ENCODE measurements at places on chromosomes 4 and X.

DNA sequence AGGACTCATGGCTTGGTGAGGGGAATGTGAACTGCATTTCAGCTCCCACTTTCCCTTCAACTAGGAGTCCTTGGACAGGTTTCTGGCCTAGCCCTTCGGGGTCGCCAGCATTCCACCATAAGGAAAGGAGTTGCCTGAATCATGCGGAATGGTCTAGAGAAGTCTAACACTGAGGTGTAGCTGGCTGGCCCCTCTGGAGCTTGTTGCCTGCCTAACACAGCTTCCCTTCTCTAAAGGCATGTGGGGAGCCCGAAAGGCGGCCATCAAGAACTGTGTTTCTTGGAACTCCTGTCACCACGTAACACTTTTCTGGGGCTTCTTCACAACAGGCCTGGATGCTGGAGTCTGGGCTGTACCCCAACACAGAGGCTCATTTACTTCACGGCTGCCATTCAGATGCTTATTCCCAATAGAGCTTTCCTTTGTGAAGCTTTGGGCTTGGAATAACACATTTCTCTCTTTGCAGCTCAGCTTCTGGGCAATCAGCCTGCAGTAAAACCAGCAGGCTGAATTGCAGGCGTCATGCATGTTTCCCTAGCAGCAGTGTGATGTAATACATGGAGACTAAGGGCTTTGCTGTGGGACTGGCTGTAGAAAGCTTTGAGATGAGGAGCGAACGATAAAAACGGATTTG, 5.4 kb downstream of the GABRQ start:
- no peak for DNase-seq

DNA sequence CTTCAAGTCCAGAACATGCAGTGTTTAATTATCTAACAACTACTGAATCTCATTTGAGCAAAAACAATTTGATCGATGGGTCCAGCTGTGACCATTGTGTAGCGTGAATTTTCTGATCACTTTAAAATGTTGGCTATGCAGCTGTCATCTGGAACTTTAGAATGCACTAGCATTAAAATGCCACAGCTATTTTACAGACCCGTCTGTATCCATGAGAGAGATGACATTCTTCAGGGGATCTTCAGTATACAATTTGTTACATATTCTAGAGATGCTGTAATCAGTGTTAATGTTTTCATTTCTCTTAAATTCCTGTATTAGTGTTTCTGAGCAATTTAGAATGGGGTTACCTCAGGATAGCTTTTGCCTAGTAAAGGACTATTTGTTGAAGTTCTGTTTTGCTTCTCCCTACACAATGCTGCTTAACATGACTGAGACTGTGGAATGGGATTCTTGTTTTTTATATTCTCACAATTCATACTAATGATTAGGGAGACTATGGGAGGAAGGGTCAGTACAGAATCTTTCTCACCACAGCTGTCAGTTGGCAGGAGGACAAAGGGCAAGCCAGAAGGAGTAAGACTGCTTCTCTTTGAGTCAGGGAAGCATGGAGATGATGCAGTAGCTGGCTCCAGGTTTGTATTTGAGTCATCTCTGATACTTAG, 13.2 kb upstream of the CTSO start:
- no peak for DNase-seq

- no peak for DNase-seq
Measured at GRCh38 chr4:54708339-54709279, 50.9 kb downstream of the KIT start.

DNA sequence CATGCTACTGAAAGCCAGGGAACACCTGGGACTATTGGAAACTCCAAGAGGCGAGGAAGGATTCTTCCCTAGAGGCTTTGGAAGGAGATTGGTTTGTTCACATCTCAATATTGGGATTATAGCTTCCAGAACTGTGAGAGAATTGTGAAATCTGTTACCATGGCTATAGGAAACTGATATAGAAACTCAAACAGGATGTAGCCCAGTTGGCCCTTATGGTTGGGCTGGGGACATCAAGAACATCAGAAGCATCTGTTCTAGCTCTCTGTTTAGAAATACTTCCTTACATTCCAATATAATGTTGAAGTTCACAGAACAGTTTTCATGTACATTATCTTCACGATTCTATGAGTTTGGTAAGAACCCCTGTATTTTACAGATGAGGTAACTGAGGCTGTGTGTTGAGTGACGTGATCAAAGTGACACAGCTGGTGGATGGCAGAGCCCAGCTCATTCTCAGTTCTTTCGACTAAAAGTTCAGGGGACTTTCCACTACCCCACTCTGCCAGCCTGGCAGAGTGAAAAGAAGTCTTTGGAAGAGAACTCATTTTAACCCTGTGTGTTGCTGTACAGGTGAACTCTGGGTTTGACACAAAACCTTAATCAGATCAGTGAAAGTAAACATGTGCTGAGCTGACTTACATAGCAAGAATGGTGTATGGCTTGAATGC, 183.0 kb downstream of the GBA3 start:
- DNase-seq, result no peak

GRCh38 chrX:39497702-39498265, 600.0 kb downstream of the BCOR start:
- DNase-seq, result no peak

- DNase-seq, result no peak
Measured at GRCh38 chrX:95764972-95765451, 919.6 kb upstream of the DIAPH2 start.

DNA sequence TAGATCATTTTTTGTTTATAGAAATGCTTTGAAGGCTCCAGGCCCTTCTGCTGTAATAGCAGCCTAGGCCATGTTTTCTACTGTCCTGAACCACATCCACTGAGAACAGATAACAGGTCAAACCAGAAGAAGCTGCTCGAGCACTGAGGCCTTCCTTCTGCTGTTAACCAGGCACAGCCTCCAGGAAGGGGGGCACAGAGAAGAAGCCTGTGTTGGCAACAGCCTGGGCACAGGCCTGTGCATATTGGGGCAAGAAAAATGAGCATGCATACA, 37.4 kb upstream of the PDK3 start:
- DNase-seq, result no peak

Measured in activated CD4-positive, alpha-beta T cell treated with anti-CD3 and anti-CD28 coated beads for 24 hours (primary cell).